ENCODE measurements at places on chromosomes 7 and 10.

- no peak for DNase-seq
Observed at GRCh38 chr10:79079490-79080355, 11.0 kb downstream of the ZMIZ1 start.

GRCh38 chr10:95783741-95784140, 27.8 kb downstream of the ENTPD1 start:
- no peak for DNase-seq

DNA sequence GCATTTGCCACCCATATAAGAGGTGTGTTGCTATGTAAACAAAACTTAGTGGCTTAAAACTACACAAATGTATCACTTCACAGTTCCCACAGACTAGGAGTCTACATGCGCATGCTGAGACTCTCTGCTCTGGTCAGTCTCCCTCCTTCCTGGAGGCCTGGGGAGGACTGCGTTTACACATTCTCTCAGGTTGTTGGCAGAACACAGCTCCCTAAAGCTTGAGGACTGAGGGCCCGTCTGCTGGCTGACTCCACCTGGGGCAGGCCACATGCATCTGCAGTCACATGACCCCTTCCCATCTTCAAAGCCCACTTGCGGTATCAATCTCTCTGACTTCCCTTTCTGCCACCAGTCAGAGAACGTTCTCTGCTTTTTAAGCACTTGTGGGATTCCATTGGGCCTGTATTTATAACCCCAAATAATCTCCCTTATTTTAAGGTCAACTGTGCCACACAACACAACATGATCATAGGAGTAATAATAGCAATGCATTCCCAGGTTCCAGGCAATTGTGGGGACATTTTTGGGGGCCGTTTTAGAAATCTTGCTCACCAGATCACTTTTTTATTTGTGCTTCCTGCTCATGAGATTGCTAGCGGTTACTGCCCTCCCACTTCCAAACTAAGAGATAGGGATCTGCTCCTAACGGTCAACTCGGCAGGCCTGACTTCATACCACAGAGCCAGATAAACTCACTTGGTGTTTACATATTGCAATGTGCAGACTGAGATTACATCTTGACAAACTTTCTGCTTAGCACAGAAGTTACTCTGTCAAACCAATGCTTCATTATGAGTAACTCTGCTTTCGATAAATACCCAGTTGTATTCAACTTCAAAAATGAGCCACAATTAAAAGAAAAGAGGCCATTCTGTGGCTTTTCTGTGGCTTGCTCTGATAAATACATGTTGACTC, 96.3 kb downstream of the ALOX5 start:
- DNase-seq, result no peak

DNA sequence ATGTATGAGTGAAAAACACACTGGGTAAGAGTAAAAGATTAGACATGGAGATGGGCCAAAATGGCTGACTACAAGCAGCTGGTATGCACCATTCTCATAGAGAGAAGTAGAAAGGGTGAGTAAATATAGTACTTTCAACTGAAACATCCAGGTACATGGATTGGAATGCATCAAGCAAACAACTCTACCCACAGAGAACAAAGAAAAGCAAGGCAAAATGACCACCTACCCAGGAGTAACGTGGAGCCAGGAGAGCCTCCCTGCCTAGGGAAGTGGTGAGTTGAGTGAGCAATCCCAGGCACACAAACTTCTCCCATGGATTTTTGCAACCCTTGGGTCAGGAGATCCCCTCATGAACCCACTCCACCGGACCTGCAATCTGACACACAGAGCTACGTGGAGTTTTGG, 212.8 kb downstream of the PTN start:
- DNase-seq, result no peak

- DNase-seq, result peak; percentile 58
Observed at GRCh38 chr7:100221231-100221718, 1.5 kb downstream of the PVRIG start.

DNA sequence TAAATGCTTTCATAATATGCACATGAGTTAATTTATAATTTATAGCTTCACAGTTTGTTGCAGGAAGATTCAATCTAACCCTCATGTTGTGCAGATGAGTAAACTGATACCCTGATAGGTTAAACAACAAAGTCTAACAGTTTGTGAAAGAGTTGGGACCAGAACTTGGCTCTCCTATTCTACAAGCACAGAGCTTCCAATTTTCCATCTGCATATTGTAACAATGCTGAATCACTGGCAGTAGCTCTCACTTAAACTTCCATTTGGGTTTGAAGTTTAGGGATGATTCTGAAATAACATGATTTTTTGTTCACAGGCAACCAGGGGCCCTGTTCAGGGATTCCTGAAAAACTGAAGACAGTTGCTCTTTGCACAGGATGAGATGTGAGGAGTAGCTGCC, 179.3 kb downstream of the XPNPEP1 start:
- no peak for DNase-seq

DNA sequence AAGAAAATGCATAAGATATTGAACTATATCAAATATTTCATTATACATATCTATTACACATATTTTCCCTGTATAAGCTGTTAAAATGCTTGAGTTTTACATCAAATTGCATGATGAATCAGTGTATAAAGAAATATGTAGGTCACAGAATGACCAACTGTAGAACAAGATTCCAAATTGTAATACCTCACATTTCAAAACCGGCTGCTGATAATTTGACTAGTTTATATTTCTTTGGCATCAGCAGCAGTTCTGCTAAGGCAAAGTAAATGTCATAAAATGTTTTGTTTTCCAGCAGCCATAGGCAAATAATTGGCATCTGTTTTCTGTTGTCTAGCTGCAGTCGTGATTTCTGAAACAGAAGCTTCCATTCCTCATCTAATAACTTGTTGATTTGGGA, 633.9 kb downstream of the ARL4A start:
- no peak for DNase-seq

GRCh38 chr7:143385891-143386781, 5.0 kb downstream of the ZYX start:
- DNase-seq, result no peak

- DNase-seq, result no peak
Observed at GRCh38 chr7:47179812-47180515, 401.9 kb downstream of the TNS3 start.

- DNase-seq, result no peak
Observed at GRCh38 chr7:351681-352480, 61.9 kb downstream of the FOXL3 start.

DNA sequence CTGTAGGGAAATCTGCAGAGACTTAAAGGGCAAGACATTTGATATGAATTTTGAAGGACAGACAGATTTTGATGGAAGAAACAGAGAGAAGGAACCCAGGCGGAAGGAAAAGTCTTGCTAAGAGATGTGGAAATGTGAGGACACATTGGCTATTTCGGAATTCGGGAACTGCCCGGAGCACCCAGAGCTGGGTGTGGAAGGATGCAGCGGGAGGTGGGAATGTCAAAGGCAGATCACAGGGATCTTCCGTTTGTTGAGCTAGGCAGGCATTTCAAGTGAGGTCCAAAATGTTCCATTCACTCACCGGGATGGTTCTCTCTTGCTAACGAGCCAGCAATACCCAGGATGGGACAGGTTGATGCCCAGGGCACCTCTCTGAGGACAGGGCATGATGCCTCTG, 87.2 kb upstream of the CTBP2 start:
- no peak for DNase-seq

GRCh38 chr10:118407777-118408176, 65.7 kb upstream of the FAM204A start:
- DNase-seq, result no peak

DNA sequence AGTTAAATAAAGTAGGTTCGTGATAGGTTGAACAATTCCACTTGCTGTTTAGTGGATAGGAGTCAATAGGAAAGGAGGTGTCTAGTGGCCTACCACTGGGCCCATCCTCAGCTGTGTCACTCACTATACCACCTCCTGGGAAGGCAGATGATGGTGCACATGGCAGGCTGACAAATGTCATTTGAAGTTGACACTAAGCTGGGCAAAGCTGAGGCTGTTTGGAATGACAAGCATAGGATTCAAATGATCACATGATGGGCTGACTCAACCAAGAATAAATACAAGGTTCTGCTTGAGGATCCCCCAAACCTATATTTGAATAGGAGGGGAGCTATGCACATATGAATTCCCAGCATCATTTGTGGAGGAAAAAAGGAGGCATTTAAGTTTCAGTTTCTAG, 489.8 kb downstream of the RPS24 start:
- DNase-seq, result no peak

DNA sequence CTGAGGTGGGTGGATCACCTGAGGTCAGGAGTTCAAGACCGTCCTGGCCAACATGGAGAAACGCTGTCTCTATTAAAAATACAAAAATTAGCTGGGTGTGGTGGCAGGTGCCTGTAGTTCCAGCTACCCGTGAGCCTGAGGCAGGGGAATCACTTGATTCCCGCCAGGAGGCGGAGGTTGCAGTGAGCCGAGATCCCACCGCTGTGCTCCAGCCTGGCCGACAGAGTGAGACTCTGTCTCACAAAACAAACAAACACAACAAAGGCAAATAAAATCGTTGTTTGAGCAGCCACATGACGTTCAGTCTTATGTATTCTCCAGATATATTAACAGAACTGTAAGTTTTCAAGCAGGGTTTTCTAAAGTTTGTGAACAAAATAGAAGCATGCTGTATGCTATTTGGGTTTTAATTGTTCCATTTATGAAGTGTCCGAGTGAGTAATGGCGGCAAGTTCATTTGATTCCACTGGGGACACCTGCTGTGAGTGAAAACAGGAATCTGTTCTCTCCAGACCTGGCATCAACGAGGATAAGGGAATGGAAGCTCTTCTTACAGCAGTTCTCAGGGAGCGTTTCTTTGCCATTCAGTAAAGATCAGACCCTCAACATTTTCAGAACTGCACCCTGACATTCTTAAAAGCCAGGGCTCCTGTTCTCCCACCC, 122.5 kb upstream of the PITRM1 start:
- no peak for DNase-seq

DNA sequence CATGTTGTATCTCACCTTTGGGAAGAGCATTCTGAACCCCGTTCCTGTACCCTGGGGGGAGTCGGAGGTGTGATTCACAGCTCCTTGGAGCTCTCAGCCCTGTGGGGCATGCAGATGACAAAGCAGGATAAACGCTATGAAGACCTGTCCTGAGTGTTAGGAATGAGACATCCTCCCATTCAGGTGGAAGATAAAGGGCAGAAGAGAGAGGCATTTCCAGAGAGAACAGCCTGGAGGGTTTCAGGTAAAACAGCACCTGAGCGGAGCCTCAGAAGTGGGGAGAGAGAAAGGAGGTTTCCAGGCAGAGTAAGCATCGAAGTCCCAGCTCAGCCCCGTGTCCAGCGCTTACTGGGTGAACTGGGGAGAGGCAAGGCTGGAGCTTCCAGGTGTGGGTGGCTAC, 288.9 kb downstream of the KLF6 start:
- no peak for DNase-seq

- DNase-seq, result no peak
Observed at GRCh38 chr10:114276066-114276465, 37.0 kb downstream of the VWA2 start.

DNA sequence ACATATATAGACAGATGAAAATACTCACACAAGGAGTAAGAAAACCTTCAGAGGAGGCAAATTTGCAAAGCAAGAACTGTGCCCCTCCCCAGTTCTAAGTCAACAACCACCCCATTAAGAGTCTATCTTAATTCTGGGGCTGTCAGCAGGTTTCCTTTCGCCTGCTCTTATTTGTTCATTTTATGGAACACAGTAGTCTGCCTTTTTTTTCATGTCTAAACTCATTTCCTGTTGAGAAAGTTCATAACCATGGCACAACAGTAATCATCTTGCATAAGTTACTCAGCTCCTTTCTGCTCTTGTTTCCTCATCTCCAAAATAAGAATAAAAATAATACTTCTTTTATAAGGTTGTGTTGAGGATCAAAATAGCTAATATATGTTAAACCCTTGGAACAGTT, 25.8 kb upstream of the AMPH start:
- no peak for DNase-seq

DNA sequence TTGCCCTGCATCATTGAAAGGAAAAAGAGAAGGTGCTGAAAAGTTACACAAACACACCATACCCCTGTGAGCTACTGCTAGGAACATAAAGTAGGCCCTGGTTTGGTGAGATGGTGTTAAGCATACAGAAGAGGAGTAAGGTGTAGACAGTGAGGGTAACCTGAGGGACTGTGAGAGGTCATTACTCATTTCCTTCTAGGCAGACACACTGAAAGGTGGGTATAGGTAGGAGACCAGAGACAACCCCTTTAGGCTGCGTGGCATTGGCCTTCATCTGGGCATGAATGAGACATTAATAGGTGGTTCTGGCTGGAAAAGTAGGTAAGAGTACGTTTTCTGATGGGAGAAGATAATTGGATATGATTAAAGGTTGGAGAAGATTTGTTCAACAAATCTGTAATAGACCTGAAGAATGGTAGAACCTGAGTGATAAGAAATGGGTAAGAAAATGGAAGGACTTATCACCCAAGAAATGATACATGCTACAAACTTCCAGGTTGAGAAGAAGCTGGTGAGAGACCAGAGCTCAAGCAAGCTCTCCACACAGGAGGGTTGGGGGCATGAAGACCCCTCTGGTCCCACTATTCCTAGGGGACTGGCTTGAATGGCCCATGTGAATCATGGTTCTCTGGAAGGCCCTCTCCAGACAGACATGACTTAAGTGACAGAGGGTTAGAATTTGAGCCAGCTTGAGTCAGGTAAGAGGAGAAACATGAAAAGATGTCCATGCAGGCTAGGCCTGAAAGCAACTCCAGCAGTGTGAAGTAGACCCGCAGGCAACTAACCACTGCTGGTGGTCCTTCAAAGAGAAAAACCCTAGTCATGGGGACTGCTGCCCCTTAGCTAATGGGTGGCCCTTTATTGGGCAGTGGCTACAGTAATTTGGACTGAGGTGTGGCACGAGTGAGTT, 3.8 kb downstream of the COMTD1 start:
- DNase-seq, result no peak

- DNase-seq, result no peak
Observed at GRCh38 chr7:106047184-106047583, 64.9 kb downstream of the SYPL1 start.

Data from stimulated activated CD8-positive, alpha-beta memory T cell treated with anti-CD3 and anti-CD28 coated beads, Interleukin-4, amount 100 ng/mL, for 4 hours (primary cell).